ENCODE measurements at places on chromosomes 3 and 15. TPM values are rescaled to one million over a fixed set of nuclear protein-coding genes. Genes with fewer than 3 reads are reported as not detected.

DNA sequence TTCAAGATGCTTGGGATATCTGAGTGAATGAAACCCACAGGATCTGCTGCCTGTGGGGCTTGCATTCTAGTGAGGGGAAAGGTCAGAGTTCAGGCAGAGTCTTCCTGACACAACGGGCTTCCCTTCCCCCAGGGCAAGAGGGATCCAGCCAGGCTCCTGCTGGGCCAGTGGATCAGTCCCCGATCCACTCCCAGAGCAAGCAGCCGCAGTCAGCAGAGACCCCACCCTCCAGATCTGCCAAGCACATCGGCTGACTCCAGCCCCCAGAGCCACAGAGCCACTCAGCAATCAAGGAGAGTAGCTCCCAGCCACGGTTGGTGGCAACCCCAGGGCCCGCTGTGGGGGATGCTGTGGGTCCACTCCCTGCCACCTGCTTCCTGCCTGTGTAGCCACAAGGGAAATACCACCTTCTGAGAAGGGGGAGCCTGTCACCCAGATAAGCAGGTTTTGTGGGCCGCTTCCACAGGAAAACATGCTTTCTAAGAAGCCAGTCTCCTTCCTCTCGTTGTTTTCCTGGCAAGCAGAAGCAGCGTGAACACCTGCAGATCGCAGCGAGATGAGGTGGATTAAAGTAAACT is 44.9 kb downstream of the CPN2 start:
- DNase-seq = no peak

- DNase-seq = peak; percentile 4
Measured at GRCh38 chr3:149781211-149781610, 11.1 kb downstream of the ANKUB1 start.

- DNase-seq = peak; percentile 18
Measured at GRCh38 chr15:60797444-60798040, 318.6 kb upstream of the ICE2 start.

GRCh38 chr3:30299674-30300385 is 306.6 kb upstream of the TGFBR2 start:
- DNase-seq = no peak

DNA sequence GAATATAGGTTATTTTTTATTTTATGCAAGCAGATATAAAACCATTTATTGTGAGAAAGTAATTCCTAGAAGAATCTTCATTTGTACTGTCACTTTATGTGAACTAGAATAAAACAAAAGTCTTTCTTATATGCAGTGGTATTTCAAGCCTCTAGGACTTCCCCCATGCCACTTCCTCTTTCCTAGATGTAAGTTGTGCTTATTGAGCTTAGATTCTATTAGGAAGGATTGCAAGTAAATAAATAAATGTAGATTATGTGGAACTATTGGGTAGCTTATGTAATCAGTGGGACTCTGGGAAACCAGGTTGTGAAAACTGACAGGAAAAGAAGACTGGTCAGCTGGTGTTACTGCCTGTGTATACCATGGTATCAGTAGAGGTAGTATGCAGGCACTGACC is 169.7 kb downstream of the RSRC1 start:
- no peak for DNase-seq

DNA sequence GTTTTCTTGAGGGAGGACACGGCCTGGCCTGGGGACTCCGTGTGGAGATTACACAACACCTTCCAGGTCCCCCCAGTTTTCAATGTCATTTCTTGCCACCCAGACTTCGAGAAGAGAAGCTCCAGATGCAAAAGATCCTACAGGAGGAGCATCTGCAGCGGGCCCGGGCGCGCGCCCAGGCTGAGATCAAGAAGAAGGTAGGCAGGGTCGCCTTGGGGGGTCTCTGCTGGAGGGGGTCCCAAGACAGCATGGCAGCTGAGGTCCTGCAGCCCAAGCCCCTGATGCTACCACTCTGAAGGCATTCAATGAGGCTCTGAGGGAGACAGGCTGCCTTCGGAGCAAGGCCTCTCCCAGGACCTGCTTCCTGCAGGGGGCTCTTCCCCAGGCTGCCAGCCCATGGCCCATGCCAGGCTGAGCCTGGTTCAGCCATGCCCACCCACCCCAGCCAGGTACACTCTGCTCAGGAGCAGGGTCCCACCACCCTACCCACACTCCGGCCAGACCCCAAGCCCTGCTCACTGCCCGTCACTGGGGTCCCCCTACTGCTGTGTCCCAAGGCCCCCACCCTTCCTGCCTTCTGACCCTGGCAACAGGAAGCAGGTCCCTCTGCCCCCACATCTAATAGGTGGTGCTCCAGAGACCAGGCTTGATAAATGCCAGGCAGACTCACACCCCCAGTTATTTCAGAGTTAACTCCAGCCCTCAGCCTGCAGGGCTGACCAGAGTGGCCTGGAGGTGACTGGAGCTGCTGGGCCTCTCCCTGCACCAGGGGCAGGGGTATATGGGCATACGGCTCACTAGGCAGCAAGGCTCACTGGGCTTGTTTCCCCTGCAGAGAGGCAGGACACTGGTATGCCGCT is 40.0 kb downstream of the ZXDC start:
- DNase-seq = no peak

GRCh38 chr15:80123034-80123433 is 29.8 kb upstream of the FAH start:
- DNase-seq = no peak

The DNASE1L3 gene
- polyA plus RNA-seq = 1.2 TPM

The UQCC5 gene
- polyA plus RNA-seq = 18.7 TPM

The EOMES gene
- polyA plus RNA-seq = 0.52 TPM
